Immature natural killer cell (primary cell): ENCODE measurements at places on chromosomes 4 and X. TPM values are rescaled to one million over a fixed set of nuclear protein-coding genes. Genes with fewer than 3 reads are reported as not detected.

F8A2 gene
- not detected for polyA plus RNA-seq

ELK1 gene
- polyA plus RNA-seq: 9.1 TPM

H2BW2 gene
- polyA plus RNA-seq: not detected

TMEM184C gene
- 12.8 TPM for polyA plus RNA-seq

TMEM271 gene
- polyA plus RNA-seq: not detected

TRIML2 gene
- not detected for polyA plus RNA-seq

KIT gene
- 6.8 TPM for polyA plus RNA-seq

GJB1 gene
- not detected for polyA plus RNA-seq

BEND2 gene
- polyA plus RNA-seq: 0.17 TPM

GAB1 gene
- polyA plus RNA-seq: 1.9 TPM

DCX gene
- not detected for polyA plus RNA-seq

HPGDS gene
- polyA plus RNA-seq: 0.22 TPM

CCDC149 gene
- 0.20 TPM for polyA plus RNA-seq

MAPK10 gene
- polyA plus RNA-seq: not detected

GAB3 gene
- polyA plus RNA-seq: 23.6 TPM
